ENCODE measurements at places on chromosomes 7 and 10.
A peak's percentile ranks its signal among the peaks of the same experiment; 100 is the strongest.

GRCh38 chr7:126698446-126698845, 554.3 kb downstream of the GRM8 start:
- no peak for DNase-seq

DNA sequence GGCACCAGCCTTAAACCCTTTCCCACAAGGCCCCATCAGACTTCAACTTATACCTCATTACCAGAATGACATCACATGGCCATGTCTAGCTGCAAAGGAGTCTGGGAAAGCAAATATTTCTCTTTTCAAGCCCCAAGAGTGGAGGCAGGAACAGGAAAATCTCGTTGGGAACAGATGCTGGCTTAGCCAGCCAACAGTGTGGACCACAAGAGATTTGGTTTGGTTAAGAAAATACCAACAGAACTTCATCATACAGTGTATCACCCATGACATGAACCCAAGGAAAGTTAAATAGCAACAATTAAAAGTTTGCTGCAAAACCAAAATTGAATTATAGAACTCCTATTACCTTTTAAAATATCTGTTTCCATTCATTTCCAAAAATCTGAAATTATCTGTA, 2.2 kb upstream of the MET start:
- no peak for DNase-seq

GRCh38 chr10:93143281-93143680, 69.6 kb downstream of the CYP26A1 start:
- no peak for DNase-seq

DNA sequence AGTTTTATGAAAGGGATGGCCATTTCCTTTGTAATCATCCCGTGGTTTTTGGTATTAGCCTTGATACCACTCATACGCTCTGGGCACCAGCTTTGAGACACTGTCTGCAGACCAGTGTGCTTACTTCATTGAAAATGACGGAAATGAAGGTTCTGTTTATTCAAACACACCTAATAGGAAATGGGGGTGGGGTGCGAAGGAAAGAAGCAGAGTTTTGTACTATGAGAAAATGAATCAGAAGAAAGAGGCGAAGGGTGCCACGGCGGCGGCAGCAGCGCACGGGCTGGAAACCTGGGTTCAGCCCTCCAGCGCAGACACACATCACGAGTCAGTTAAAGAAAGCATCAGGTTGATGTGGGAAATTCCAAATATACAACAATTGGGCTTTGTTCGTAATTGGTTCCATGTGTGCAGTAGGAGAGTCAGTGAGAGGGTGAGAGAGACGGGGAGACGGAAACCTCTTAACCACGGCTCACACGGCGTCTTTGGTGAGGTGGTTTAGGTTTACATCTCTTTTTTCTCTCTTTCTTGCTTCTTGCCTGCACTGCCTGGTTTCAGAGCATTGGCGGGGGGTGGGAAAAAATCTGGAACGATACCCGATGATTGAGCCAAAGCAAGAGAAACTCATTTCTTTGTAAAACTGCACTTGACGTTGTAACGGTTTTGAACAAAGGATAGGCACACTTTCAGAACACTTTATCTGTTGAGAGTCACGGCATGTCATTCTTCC, 321.2 kb downstream of the FRMD4A start:
- no peak for DNase-seq

- no peak for DNase-seq
Measured at GRCh38 chr7:40202851-40203250, 68.0 kb downstream of the SUGCT start.

- no peak for DNase-seq
Measured at GRCh38 chr10:48648172-48648942, 36.3 kb upstream of the WDFY4 start.

DNA sequence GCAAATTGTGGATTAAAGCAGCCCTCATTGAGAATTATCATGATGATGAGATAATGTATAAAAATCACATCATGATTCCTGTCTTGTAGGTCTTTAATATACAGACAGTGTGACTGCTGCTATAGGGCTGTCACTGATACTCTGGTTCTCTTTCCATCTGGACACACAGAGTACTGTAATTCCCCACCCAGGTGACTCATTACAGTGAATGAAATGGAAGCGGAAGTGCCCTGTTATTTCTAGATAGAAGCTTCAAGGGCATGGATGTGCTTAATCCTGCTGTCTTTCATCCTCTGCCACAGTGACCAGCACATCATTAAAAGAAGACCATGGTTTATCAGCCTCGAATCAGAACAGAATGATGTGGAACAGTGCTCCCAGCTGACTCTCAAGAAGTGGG, 1234.0 kb downstream of the SORCS3 start:
- DNase-seq: no peak

- DNase-seq: peak; percentile 74
Measured at GRCh38 chr7:4665661-4666060, 16.4 kb upstream of the FOXK1 start.

DNA sequence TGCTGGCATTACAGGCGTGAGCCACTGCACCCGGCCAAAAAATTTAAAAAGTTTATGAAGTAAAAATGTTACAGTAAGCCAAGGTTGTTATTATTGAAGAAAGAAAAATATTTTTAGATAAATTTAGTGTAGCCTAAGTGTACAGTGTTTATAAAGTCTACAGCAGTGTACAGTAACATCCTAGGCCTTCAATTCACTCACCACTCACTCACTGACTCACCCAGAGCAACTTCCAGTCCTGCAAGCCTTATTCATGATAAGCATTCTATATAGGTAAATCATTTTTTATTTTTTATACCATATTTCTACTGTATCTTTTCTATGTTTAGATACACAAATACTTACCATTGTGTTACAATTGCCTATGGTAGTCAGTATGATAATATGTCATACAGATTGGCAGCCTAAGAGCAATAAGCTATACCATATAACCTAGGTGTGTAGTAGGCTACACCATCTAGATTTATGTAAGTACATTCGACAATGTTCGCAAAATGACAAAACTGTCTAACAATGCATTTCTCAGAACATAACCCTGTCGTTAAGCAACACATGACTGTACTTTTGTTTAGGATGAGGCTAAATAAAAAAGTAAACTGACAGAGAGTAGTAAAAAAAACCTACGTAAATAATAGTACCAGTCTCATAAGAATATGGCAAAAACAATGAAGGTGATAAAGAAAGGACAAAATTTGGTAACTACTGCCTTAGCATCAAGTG, 77.8 kb upstream of the FAM133B start:
- DNase-seq: no peak

GRCh38 chr7:113698556-113699220, 220.1 kb downstream of the PPP1R3A start:
- peak; percentile 2 for DNase-seq

- DNase-seq: no peak
Measured at GRCh38 chr10:43250615-43251418, 16.0 kb downstream of the RASGEF1A start.

GRCh38 chr10:8053446-8054243, 843 bp upstream of the GATA3 start:
- DNase-seq: peak; percentile 42

DNA sequence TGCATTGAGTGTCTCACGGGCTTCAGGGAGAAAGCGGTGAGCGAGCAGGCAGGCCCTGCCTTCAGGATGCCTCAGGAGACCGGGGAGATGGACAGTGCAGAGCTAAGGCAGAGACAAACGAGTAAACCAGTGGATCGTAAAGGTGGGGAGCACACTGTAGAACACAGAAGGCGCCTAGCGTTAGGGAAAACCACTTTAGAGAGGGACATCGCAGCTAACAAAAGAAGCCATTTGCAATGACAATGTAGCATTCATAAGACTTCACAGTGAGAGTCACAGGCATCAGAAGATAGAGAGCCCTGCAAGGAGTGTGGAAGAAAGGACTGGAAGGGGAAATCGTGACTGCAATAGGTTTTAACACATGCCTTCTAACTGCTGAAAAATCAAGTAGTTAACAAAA, 54.9 kb upstream of the TMEM273 start:
- DNase-seq: no peak

DNA sequence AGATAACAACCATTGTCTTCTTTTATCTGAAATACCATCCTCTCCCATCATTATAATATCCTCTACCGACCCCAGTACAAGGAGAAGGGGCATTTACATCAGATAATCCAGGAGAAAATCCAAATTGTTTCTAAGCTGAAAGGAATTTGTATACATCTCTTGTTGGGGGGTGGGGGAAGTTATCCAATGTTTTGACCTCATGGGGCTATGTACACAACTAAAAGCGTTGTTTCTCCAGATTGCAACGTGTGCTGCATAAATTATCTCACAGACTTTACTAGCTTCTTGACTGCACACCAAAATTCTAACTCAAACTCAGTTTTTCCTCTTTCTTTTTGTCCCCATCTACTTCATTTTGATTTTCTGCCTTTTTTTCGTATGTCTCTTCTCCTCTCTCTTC, 156.7 kb downstream of the TWIST1 start:
- DNase-seq: no peak

GRCh38 chr7:156475179-156475578, 165.4 kb upstream of the RNF32 start:
- no peak for DNase-seq

DNA sequence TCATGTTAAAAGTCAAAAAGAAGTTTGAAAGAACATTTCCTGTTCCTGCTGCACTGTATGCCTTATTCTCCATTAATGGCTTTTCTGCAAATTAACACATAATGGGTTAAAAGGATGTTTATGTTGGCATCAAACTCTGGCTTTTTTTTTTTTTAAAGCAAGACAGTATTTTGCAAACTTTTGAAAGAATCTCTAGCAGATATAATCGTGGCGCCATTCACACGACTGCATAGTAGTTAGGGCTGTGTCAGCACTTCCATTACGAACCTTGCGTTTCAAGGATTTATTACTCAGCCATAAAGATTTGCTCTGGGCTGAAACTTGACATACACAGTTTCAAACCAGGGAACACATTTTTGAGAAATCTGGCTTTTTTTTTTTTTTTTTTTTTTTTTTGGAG, 207.8 kb downstream of the DYNC1I1 start:
- DNase-seq: no peak

- no peak for DNase-seq
Measured at GRCh38 chr7:91351374-91351773, 87.1 kb downstream of the FZD1 start.

DNA sequence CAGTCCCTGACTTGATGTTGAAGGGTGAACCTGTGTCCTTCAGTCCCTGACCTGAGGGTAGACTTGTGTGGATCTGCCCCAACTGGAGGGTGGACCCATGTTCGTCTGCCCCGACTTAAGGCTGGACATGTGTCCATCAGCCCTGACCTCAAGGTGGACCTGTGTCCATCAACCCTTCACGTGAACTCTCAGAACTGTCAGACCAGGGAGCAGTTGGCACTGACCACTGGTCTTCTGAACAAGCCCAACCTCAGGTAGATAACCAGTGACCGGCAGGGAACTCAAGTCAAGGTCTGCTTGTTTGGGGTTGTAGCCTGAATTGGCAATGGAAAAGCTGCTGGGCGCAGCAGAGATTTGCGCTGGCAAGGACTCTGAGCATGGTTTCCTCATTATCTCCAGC, 96.5 kb downstream of the ADCY1 start:
- DNase-seq: no peak

DNA sequence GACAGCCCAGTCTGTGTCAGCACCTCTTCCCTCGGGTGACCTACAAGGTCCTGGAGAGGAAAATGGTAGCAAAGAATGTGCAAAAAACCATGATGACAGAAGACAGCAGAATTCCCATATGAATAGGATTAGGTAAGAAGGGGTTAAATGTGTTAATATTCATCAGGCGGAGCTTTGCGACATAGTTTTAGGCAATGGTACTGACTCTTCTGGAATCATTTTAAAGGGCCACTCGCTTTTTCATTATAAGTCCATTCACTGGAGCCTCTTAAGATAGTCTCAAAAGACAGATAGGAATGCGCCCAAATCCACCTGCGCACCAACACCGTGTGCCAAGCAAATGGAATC, 38.2 kb downstream of the DLG5 start:
- no peak for DNase-seq

- no peak for DNase-seq
Measured at GRCh38 chr10:47400786-47401185, 16.7 kb upstream of the ZNF488 start.

DNA sequence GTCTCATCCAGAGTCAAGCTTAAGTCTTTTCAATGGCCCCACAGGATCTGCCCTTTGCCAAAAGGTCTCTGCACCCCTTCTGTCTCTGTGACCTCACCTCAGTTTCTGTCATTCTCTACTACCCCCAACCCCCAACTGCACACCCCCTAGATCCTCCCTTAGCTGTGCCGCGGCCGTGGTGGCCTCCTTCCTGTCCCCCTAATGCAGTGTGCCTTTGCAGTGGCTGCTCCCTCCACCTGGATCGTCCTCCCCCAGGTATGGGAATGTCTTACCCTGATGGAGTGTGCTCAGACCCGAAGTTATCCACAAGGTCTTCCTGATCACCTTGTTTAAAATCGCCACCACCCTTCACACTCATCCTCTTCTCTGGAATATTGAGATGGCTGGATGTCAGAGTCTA, 9.6 kb downstream of the FGF8 start:
- no peak for DNase-seq

DNA sequence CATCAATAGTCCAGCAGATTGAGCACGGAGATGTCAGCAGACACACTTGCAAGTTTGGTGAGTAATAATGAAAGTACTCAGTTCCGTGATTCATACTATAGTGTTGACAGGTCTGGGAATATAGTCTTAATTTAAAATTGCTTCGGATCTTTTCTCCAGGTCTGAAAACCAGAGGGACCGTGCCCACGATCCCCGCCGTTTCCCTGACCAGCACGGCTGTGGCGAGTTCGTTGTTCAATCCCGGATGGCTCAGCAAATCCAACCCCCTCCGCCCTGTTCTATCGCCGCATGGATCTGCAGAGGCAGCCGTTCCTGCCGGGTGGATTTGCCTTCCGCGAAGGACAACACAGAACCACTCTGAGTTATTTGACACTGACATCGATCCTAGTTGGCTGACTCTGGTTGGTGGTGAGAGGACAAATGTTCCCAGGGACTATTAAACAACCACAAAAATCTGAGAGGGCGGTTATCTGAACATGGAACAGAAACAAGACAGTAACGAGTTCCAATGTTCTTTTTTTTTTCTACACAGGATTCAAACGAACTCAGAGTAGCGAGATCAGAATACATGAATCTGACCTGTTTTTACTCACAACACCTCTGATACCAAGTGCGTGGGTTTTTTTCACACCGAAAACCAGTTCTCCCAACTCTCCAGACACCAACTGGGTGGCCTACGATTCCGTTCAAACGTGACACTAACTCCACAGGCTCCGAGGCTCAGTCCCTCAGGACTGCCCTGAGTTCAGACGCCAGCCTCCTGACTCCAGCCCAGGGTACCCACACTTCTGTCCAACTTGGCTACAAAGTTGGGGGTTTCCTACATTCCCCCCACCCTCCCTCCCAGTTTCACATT, 52.7 kb downstream of the RBM17 start:
- no peak for DNase-seq

DNA sequence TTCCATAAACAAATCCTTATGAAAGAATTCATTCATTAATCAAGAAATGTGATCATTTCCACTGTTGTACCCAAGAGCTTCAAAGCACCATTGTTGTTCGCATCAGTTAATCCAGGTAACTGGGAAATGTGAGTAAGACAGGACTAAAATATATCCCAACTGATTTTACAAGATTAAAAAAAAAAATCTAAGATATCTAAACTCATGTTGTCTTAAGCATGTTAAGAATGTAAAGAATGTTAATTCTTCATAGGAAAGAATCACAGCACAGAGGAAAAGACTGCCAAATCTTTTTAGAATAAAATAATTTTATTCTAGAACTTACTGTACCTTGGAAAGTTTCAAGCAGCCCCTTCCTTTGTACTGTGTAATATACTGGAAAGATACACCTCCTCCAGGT, 16.4 kb downstream of the FZD1 start:
- DNase-seq: no peak

- no peak for DNase-seq
Measured at GRCh38 chr7:122658856-122659255, 40.1 kb downstream of the RNF133 start.

GRCh38 chr10:124025660-124026588, 67.5 kb downstream of the CHST15 start:
- DNase-seq: no peak

All from HS-27A (cell line).